Tracheal epithelial cell (primary cell): ENCODE measurements at places on chromosomes 5 and 9. TPM values are rescaled to one million over a fixed set of nuclear protein-coding genes. Genes with fewer than 3 reads are reported as not detected.

The ATP10B gene
- 0.96 and 1.3 TPM in 2 replicates for total RNA-seq

The EGFLAM gene
- 3.0 TPM in 1 of 2 replicates, not detected in the other for total RNA-seq

The VCAN gene
- total RNA-seq: 16.2 and 145 TPM in 2 replicates

The ZNF658 gene
- total RNA-seq: 2.7 and 5.3 TPM in 2 replicates

The SLC36A1 gene
- total RNA-seq: 2.8 and 6.7 TPM in 2 replicates

The NUTM2F gene
- total RNA-seq: not detected in 2 replicates

The RORB gene
- total RNA-seq: under 0.01 and 0.21 TPM in 2 replicates

The DMGDH gene
- total RNA-seq: 2.7 and 9.2 TPM in 2 replicates
